GM03348 (cell line): ENCODE measurements at places on chromosomes 3 and 15.

DNA sequence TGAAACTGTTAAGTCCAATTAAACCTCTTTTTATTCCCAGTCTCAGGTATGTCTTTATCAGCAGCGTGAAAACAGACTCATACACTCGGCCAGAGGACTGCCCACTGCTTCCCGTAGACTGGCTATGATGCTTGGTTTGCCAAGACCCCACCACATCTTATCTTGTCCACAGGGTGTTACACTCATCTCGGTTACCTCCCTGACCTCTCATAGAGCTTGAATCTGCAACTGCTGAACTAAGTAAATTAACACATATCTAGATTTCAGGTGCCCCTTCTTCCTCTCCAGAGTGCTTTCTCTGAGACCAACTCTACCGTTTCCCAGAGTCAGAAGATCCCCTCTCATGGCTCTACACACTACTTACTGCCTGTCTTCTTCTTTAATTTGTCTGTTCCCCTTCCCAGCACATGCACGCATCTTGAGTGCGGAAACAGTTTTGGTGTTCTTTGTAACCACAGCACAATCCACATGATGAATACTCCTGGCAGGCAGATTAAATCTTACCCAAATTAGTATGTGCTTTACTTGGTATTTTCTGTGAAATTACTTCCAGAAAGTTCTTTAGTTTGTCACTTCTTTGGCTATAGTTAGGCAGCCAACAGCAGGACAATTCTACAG is 49.7 kb downstream of the CD200 start:
- no peak for DNase-seq

- DNase-seq = no peak
Measured at GRCh38 chr3:16053794-16054193, 120.7 kb upstream of the GALNT15 start.

DNA sequence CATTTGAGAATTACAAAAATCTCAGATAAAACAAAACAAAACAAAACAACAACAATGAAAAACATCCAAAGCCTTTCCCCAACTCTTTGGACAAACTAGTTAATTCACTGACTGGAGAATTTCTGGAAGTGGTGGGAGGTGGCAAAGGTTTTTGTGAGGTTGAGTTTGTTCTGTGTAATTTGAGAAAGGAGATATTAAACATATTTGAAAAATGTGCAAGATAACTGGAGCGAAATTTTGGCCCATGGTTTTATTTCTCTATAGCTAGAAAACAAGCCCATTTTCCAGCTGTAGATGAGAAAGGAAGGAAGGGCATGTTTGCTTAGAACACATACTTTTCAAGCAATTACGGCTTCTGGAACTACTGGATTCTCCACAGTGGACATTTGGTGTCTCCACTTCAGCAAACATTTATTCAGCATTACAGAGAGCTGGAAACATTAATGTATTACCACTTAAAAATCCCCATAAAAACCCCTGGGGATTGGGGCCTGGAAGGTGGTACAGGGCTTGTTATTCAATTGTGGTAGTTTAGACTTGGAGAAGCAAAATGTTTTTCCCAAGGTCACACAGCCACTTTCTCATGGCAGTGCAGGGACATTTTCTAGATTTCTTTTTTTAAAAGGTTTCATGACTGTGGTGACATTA is 135.8 kb downstream of the THSD4 start:
- no peak for DNase-seq

- no peak for DNase-seq
Measured at GRCh38 chr3:167887096-167887495, 151.6 kb downstream of the SERPINI1 start.

DNA sequence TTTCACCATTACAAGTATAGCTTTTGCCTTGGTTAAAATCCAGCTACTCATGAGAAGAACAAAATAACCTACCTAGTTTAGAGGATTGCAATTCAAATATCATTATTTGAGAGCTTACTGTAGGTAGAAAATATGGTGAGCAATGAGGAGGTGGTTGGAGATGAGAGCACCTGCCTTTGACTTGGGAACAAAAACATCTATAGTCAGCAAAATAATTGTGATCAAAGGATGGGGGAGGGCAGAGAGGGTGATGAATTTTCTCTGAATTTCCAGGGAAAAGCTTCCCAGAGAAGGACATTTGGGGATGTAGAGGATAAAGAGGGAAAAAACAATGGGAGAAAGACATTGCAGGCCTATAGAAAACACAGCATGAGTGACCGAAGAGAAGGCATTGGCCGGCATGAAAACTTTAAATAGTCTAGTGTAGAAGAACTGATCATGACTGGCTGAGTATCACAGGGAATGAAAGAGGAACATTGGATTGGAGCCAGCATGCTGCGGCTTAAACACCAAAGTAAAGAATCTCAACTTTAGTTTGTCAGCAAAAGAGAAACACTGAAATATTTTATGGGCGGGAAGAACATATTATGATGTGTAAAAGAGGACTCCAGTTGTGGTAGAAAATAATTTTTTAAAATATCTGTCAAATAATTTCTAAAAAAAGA is 581.3 kb downstream of the UNC13C start:
- DNase-seq = no peak

DNA sequence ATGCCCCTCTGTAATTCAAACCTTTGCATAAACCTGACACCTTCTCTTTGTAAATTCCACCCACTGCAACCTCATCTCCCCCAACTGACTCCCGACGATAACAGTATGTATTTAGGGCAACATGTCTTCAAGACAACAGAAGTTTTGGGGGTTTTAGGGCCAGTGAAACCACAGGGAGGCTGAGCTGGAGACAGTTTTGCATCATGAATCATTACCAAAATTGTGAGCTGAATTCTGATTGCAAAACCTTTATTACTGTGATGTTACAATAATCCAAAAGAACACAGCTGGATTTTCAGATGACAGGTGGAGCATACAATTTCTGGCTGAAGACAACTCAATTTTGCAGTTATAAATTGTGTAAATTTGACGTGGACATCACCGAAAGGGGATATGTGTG is 281.3 kb upstream of the TTC14 start:
- DNase-seq = peak; percentile 24

DNA sequence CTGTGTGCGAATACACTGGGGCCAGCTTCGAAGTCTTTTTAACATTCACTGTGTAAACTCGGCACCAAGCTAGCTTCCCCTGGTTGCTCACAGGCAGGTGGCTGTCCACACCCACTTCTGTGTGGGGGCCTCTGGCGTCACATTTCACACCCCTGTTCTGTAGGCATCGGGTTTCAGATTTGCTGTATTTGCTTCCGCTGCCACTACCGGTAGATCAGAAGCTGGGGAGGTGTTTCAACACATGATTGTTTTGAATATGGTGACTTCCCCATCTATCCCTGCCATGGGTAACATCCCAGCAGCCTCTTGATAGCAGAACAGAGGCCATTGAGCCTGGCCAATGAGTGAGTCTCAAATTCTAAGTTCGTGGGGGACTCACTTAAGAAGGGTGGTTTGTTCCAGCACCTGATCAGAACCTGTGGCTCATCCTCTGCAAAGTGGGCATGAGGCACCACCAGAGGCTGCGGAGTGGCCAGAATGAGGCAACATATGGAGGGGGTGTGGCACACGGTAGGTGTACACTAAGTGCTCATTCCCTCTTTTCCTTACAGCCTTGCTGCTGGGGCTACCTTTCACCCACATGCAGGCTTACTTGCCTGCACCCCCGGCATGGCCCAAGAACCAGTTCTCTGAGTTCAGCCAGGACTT is 61.5 kb downstream of the IQSEC1 start:
- DNase-seq = no peak

DNA sequence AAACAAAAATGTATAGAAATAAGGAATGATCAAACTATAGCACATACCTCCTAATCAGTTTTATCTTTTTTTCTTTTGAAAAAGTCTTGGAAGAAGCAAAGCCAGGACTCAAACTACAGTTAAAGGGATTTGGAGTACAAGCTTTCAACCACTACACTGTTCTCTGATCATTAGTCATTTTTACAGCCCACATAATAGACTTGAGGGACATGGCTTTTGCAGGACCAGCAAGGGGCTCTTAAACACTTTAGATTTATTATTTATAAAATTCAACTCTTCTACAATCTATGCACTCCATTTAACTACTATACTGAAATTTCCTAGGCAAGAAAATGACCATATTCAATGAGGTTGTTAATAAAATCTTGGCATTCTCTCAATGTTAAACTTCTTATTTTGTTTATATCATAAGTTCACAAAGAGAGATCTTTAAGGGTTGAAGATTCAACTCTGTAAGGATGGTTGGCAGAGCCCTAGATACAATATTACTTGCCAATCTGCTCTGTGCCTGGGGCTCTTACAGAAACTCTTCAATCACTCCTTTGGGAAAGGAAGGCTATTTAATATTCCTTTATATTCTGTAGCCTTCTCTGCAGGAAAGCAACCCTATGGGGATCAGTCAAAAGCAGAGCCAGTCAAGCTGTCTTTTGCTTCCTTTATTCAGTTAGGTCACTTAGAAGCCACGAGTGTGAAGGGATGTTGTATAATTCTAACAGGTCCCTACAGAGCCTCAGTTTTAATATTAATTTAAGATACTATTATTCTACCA is 557.7 kb upstream of the SGO1 start:
- no peak for DNase-seq

DNA sequence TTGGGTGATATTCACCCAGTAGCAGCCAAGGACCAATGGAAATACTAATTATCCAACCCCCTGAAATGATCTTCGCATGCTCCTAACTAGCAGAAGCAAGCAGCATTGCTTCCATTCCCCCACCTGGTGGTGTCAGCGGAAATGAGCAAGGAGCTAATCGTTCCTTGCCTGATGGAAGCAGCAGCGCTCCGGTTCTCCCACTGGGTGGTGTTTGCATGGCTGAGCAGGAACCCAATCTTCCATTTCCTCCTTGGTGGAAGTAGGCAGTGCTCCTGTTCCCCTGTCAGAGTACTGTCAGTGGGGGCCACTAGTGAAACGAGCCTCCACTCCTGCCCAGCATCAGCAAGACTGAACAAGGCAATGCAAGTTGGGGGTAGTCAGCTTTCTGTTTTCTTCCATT is 311.5 kb downstream of the CACNA2D3 start:
- no peak for DNase-seq

DNA sequence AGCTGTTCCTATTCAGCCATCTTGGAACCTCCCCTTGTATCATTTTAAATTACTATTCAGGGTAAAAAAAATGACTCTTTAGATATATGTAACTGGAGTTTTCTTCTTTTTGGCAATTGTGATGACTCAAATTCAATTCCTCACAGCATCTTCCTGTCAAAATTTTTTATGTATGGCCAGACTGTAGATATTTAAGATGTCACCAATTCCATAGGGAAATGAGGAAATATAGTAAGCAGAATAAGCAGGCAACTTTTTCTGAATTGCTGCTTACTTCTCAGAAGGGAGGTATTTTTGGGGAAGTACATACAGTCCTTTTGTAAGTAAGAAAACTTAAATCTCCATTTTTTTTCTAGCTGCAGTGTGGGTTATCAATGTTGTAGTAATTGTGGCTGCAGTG is 28.8 kb downstream of the EAF2 start:
- DNase-seq = no peak

GRCh38 chr3:188683032-188683521 is 488.7 kb upstream of the TPRG1 start:
- peak; percentile 58 for DNase-seq

- no peak for DNase-seq
Measured at GRCh38 chr15:72005483-72005882, 112.5 kb downstream of the MYO9A start.

DNA sequence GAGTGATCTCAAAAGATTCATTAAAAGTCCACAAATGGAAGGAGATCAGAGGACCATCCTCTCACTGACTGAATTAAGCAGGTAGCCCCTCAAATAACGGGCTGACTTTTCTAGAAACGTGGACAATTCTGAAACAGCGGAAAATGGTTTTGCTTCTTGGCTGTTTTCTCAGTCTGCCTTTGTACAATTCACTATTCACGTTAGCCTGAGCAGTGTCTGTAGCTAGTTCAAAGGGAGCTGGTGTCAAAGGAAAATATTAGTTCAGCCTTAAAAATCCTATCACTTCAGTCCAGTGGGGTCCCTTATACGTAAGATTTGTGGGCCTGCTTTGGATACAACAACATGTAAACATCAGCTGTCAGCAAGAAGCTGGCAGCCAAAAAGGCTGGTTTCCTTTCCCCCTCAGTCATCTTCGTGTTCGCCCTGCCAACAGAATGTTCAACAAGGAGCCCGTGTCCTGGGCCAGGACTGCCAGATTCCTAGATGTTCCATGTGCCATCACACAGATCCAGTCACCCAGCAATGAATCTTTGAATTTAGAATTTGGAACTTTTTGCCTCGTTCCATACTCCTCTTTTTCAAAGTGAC is 19.3 kb downstream of the LMCD1 start:
- no peak for DNase-seq

- no peak for DNase-seq
Measured at GRCh38 chr15:81309647-81310450, 14.1 kb downstream of the STARD5 start.
